Prostate gland (tissue), 2 donors: ENCODE measurements at places on chromosomes 1 and 21. TPM values are rescaled to one million over a fixed set of nuclear protein-coding genes. Genes with fewer than 3 reads are reported as not detected.

Gene RAP1GAP
- total RNA-seq, result 36.1 TPM

Gene NECTIN4
- 18.6 TPM for total RNA-seq

Gene FOXO6
- total RNA-seq, result 3.3 TPM

Gene SRSF10
- total RNA-seq, result 94.9 TPM

Gene OR2L3
- 0.41 TPM for total RNA-seq

- no peak overlapping the region for H3K4me3 ChIP-seq
- no peak overlapping the region for H3K27ac ChIP-seq
- no peaks in the 10 kb centered on the region for H3K36me3 ChIP-seq
- no peak for DNase-seq
- no peaks in the 10 kb centered on the region for H3K4me1 ChIP-seq
These were observed 315.4 kb downstream of the LMO4 start for GRCh38 chr1:87644033-87644578.

- no peak overlapping the region for H3K4me3 ChIP-seq
- no peaks in the 10 kb centered on the region for H3K4me1 ChIP-seq
- no peaks in the 10 kb centered on the region for H3K27me3 ChIP-seq
- H3K36me3 ChIP-seq, result no peaks in the 10 kb centered on the region
- no peak for DNase-seq
These were observed 124.6 kb downstream of the PRDM2 start for GRCh38 chr1:13824626-13825025.

DNA sequence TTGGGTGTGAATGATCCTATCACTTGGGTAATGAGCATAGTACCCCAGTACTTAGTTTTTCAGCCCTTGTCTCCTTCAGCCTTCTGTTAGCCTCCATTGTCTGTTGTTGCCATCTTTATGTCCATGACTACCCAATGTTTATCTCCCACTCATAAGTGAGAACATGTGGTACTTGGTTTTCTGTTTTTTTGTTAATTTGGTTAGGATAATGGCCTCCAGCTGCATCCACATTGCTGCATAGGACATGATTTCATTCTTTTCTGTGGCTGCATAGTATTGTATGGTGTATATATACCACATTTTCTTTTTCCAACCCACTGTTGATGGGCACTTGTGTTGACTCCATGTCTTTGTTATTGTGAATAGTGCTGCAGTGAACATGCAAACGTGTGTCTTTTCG is 39.6 kb upstream of the GPR52 start:
- H3K27me3 ChIP-seq, result no peaks in the 10 kb centered on the region
- DNase-seq, result no peak
- no peak overlapping the region for H3K27ac ChIP-seq
- H3K36me3 ChIP-seq, result no peaks in the 10 kb centered on the region
- H3K4me3 ChIP-seq, result no peak overlapping the region

- no peaks in the 10 kb centered on the region for H3K36me3 ChIP-seq
- H3K27me3 ChIP-seq, result no peaks in the 10 kb centered on the region
- H3K4me3 ChIP-seq, result no peak overlapping the region
- DNase-seq, result no peak
- H3K4me1 ChIP-seq, result no peaks in the 10 kb centered on the region
These were observed 86.8 kb downstream of the LRRC8C start for GRCh38 chr1:89719502-89720306.

DNA sequence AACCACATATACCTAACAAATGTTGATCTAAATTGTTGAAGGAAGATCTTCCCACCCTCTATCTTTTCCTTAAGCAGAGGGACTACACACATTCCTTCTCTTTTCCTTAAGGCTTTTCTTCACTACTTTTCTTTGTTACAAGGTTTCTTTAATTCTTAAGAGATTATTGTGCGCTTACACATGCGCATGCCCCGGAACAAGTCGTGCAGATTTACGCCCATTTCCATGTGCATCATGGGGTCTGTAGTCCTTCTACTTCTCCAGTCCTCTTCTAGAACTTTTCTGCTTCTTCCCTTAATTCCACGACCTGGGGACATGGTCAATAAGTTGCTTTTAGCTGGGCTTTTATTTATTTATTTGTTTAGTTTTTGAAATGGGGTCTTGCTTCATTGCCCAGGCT is 1.7 kb upstream of the CHRNB2 start:
- H3K27me3 ChIP-seq, result no peaks in the 10 kb centered on the region
- no peaks in the 10 kb centered on the region for H3K36me3 ChIP-seq
- H3K4me3 ChIP-seq, result no peak overlapping the region
- H3K4me1 ChIP-seq, result peaks cover 5% of the 10 kb centered on the region
- no peak overlapping the region for H3K27ac ChIP-seq
- no peak for DNase-seq

- H3K27ac ChIP-seq, result no peak overlapping the region
- no peak for DNase-seq
- no peaks in the 10 kb centered on the region for H3K4me1 ChIP-seq
- no peak overlapping the region for H3K4me3 ChIP-seq
These were observed 60.3 kb downstream of the PGBD5 start for GRCh38 chr1:230365723-230366307.

DNA sequence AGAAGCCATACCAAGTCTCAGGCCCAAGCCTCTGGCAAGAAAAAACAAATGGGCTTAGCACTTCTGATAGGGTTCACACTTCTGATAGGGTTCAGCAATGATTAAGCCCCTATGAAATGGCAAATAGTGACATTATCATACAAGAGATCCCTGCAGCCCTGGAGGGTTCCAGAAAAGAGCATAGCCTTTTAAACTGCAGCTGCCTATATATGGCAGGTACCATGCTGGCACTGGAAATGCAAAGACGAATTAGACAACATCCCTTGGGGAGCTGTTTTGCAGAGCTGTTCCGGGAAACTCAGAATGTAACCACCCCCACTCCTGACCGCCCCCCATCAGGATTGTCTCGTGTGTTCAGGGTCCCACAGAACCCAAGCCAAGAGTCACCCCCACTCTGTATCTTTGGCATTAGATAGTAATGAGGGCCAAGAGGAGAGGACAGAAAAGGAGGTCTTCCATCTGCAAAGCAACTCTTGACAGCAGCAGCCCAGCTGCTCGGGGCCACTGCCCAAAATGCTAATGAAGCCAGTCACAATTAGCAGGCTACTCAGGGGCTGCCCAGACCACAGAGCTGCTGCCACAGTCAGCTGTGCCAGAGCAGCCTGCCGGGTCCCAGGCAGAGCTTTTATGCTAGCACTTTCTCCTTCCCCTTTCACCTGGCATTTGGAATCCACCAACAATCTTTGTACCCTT is 50.9 kb downstream of the ITPKB start:
- no peaks in the 10 kb centered on the region for H3K36me3 ChIP-seq
- no peak overlapping the region for H3K4me3 ChIP-seq
- H3K4me1 ChIP-seq, result peaks cover 2% of the 10 kb centered on the region
- DNase-seq, result no peak
- no peak overlapping the region for H3K27ac ChIP-seq
- no peaks in the 10 kb centered on the region for H3K27me3 ChIP-seq

GRCh38 chr1:80919426-80919825 is 881.3 kb upstream of the ADGRL2 start:
- H3K27me3 ChIP-seq, result no peaks in the 10 kb centered on the region
- no peaks in the 10 kb centered on the region for H3K4me1 ChIP-seq
- DNase-seq, result no peak

DNA sequence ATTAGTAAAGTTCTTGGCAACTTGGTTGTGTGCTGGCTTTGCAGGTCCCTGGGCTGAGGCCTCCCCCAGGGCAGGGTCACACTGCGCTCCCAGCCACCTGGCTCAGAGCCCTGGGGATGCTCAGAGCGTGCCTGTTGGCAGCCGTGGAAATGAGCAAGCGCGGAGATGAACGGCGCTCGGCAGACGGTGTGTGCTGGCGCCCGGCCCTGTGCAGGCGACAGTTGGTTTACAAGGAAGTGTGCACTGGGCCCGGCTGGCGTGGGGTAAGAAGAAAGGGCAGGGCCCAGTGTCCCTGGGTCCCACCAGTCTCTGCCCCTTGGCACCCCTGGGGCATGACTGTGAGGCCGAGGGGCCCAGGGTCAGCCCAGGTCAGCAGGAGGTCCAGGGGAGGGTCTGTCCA is 25.7 kb upstream of the PEX10 start:
- no peaks in the 10 kb centered on the region for H3K4me1 ChIP-seq
- no peaks in the 10 kb centered on the region for H3K36me3 ChIP-seq
- no peaks in the 10 kb centered on the region for H3K27me3 ChIP-seq
- H3K27ac ChIP-seq, result no peak overlapping the region

DNA sequence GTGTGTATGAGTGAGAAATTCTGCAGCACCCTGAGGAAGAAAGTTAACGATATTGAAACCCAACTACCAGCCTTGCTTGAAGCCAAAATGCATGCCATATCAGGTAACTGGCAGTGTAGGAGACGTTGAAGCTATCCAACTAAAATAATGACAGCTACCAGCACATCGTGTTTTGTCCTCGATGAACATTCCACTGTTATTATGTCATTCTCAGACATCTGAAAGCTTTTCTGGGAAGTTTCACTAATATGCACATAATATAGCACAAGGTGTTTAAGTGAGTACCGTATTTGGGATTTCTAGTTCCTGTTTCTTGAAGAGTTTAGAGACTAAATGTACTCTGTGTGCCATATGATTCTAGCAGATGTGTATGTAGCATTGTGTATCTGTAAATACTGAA is 173.5 kb downstream of the DISC1 start:
- no peak overlapping the region for H3K4me3 ChIP-seq
- no peaks in the 10 kb centered on the region for H3K27me3 ChIP-seq
- no peaks in the 10 kb centered on the region for H3K4me1 ChIP-seq
- no peak for DNase-seq
- H3K27ac ChIP-seq, result no peak overlapping the region
- no peaks in the 10 kb centered on the region for H3K36me3 ChIP-seq

GRCh38 chr1:200929530-200930278 is 35.0 kb downstream of the INAVA start:
- H3K27me3 ChIP-seq, result no peaks in the 10 kb centered on the region
- no peaks in the 10 kb centered on the region for H3K4me1 ChIP-seq
- DNase-seq, result no peak
- H3K36me3 ChIP-seq, result no peaks in the 10 kb centered on the region

- no peaks in the 10 kb centered on the region for H3K27me3 ChIP-seq
- no peak overlapping the region for H3K4me3 ChIP-seq
- no peaks in the 10 kb centered on the region for H3K36me3 ChIP-seq
- H3K27ac ChIP-seq, result no peak overlapping the region
- DNase-seq, result no peak
These were observed 26.1 kb upstream of the CLSTN1 start for GRCh38 chr1:9849691-9850441.

- H3K27me3 ChIP-seq, result no peaks in the 10 kb centered on the region
- peak overlapping the region; percentile 78 for H3K27ac ChIP-seq
- no peak for DNase-seq
- no peak overlapping the region for H3K4me3 ChIP-seq
- H3K4me1 ChIP-seq, result peaks cover 10% of the 10 kb centered on the region
- no peaks in the 10 kb centered on the region for H3K36me3 ChIP-seq
These were observed 21.6 kb downstream of the C2CD2 start for GRCh38 chr21:41932191-41932575.
